Hematopoietic multipotent progenitor cell treated with erythropoietin and hydrocortisone succinate and interleukin-3 and kit ligand, for 8 days (in vitro differentiated cells): ENCODE measurements at places on chromosomes 16 and 17.

- no peak for DNase-seq
Measured at GRCh38 chr16:78246559-78246958, 147.1 kb downstream of the WWOX start.

DNA sequence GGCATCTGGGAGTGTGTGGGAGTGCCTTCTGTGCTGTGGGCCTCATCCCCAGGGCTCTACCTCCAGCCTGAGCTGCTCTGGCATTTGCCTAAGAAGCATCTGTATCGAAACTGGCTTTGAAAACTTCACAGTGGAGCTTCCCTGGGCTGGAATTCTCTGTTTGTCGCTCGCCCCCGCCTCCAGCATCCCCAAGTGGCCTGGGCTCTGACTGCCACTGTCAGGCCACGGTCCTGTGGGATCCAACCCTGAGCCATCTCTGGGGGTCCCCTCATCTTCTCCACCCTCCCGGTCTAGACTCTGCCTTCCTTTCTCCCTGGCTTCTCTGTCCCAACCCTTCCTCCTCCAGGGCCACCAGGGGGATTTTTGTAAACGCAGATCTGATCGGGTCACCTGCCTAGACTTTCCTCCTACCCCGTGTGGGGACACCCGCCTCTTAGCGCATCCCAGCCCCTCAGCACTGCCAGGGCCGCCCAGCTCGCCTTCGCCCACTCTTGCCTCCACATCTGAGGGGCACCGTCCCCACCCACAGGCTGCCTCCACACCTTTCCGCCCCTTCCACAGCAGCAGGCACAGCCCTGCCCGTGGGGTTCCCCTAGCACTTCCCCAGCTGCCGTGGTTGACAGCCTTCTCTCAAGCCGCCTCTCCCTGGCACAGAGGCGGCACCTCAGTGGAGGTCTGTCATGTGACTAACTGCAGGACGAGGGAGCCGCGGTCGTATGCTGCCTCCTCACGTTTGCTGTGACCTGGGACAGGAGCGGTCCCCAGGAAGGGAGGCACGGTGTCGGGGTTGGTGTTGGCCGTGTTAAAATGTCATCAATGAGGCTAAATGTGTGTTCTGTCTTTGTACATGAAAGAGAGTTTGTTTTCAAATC is 12.0 kb downstream of the TBC1D24 start:
- peak; percentile 82 for DNase-seq

DNA sequence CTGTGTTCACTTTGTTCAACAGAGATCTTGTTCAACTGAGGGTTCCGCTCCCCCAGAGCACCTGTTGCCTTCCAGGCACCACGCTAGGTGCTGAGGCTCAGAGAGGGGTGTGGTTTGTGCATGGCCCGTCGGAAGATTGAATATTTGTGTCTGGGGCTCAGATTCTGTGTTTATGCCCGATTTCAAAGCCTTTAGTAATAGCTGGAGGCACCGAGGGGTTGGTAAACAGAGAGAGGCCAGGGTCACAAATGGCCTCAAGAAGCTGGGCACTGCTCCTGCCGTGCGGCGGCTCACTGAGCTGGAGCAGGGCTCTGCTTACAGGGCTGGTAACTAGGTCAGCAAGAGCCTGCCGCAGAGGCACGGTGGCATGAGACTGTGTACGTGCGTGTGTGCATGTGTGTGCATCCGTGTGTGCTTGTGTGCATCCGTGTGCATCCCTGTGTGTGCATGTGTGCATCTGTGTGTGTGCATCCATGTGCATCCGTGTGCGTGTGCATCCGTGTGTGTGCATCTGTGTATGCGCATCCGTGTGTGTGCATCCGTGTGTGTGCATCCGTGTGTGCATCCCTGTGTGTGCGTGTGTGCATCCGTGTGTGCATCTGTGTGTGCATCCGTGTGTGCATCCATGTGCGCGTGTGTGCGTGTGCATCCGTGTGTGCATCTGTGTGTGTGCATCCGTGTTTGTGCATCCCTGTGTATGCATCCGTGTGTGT is 5.4 kb downstream of the ITGAE start:
- DNase-seq: no peak

GRCh38 chr17:13420878-13421277 is 180.9 kb downstream of the HS3ST3A1 start:
- DNase-seq: no peak

DNA sequence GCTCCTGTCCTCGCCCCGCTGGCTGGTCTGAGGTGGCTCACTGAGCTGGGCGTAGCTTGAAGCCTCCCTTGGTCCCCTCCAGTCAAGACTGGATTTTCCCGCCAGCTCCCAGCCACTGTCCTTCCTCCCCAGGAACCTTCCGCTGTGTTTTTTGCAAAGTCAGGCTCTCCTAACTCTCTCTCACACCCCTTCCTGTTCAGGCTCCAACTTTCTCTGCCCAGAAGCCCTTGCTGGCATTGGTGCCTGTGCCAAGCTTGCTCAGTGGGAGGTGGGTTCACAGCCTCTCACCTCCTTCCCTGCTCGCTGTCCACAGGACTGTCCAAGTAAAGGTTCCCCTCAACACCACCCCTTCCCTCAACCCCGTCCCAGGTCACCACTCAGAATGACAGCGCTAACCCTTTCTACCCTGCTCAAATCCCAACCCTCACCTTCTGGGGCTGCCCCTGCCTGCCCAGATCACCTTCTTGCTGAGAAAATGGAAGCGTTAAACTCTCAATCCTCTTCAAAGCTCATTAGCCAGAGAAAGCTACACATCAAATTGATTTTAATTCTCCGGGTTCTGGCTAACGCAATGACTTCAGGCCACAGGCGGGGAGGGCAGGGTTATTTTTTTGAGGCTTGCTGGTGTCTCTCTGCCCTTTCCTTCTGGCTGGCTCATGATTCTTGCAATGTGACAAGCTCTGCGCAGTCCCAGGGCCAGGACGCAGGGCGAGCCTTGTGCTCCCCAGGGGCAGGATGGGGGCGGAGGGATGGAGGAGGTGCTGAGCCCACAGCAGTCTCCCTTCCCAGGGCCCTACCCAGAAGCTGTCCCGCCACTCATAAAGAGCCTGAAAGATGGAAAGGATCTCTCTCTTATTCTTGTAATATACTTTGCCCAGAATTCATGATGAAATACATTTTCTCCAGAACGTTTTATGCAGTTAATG is 357.2 kb upstream of the TNRC6C start:
- no peak for DNase-seq

- no peak for DNase-seq
Measured at GRCh38 chr16:77499373-77500285, 64.8 kb upstream of the ADAMTS18 start.

DNA sequence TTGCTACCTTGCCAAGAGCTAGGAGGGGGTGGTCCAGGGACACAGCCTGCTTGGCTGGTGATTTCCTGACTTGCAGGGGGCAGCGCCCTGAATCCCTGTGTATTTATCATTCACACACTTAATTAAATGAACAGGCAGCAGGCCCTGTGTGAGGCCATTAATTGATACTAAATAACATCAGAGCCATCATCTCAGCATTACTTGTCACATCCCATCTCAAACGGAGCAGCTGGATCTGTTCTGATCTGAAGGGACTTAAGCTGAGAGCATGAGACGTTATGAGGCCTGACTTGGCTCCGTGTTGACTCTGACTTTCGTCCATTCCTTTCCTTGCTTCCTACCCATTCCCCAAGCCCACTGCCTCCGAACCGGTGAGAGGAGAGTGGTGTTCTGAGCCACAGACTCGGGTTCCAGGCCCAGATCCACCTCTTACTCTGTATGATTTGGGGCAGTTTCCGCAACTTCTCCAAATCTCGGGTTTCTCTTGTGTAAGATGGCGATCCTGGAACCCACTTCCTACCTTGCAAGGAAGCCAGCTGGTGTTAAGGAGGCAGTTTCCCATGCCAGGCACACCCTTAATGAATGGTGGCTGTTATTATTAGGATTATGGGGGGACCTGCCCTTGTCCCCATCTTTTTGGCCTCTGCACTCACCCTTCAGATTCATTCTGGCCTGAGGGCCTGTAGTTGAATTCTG is 33.8 kb downstream of the CACNA1G start:
- no peak for DNase-seq

- DNase-seq: no peak
Measured at GRCh38 chr16:50469121-50469743, 79.0 kb upstream of the NKD1 start.

DNA sequence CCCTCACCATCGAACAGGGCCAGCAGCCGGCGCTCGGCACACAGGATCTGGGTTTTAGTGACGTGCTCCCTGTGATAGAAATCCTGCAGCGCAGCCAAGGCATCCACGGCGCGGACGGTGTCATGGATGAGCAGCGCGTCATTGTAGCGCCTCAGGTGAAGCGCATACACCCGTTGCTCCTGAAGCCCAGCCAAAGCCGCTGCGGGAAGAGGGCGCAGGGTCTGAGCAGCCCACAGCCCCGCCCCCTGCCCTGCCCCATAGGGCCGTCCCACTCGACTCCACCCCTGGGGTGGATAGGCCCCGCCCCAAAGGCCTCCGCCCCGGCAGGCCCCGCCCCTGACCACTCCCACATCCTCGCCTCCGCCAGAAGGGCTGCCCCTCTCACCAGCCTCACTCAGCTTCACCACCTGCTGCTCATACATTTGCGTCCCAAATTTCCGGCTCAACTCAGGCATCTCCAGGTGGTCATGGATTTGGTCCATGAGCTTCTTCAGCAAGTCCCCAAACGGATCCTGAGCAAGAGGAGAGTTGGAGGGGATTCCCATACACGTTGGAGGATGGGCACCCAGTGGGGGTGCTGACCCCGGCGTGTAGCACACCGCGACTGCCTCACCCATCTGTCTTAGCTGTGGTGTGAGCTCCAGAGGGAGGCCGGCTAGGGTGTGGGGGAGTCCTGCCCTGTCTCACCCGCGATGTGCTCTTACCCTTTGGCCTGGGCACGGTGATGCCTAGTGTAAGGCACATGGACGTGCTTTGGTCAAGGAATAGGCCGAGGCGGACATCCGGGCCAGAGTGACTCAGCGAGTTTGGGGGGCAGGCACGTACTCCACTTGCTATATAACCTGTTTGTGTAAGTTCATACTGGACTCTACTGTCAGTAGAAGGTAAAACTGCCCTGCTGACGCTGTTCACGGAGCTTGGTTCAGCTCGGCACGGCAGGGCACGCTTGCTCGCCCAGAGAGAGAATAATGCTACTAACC is 4.6 kb downstream of the DHX58 start:
- peak; percentile 81 for DNase-seq

GRCh38 chr16:84718-85406 is 6.8 kb downstream of the MPG start:
- peak; percentile 83 for DNase-seq

GRCh38 chr16:57042157-57043111 is 49.9 kb upstream of the CPNE2 start:
- DNase-seq: no peak

- DNase-seq: no peak
Measured at GRCh38 chr17:69620363-69620762, 205.9 kb downstream of the MAP2K6 start.

DNA sequence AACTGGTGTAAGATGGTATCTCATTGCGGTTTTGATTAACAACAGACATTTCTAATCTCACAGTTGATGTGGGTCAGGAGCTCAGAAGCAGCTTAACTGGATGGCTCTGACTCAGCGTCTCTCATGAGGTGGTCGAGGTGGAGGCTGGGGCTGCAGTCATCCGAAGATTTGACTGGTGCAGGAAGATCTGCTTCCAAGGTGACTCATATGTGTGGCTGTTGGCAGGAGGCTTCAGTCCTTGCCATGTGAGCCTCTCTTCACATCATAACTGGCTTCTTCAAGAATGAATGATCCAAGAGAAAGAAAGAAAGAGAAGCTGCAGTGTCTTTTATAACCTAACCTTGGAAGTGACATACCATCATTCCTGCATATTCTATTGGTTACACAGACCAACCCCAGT is 376.1 kb downstream of the SEC14L1 start:
- peak; percentile 9 for DNase-seq

DNA sequence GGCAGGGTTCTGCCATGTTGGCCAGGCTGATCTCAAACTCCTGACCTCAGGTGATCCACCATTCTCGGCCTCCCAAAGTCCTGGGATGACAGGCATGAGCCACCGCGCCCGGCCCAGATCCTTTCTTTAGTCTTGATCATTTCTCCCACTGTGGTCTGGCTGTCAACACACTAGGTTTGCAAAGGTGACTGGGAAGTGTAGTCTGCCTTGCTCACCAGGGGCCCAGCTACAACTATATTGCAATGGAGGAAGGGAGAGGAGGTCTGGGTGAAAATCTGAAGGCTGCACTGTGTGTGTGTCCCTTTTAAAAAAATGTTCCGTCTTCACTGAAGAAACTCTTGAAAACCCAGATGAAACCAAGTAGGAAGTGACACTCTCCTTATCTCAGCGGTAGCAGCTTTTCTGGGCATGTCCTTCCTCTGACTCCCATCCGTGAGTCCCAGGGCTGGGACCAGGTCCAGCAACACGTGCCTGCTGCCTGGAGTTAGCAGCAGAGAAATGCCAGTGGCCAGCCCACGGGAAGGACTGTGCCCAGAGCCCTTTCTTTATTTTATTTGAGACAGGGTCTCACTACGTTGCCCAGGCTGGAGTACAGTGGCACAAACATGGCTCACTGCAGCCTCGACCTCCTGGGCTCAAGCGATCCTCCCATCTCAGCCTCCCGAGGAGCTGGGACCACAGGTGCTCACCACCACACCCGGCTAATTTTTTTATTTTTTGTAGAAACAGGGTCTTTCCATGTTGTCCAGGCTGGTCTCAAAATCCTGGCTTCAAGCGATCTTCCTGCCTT is 17.8 kb upstream of the KIF19 start:
- DNase-seq: peak; percentile 85

- DNase-seq: no peak
Measured at GRCh38 chr16:17365591-17366298, 105.0 kb downstream of the XYLT1 start.

DNA sequence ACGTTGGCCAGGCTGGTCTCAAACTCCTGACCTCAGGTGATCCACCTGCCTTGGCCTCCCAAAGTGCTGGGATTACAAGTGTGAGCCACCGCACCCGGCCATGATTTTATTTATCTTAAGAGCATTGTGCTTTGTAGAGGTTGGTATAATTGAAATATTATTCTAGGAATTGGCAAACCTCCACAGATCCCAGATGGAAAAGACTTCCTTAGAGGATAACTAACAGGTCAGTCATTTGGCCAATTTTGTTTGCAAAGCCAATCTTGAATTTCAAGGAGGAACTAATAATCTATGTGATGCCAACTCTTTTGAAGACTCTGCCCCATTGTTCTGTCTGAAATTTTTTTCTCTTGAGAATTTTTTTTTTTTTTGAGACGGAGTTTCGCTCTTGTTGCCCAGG is 46.7 kb upstream of the SLC5A10 start:
- no peak for DNase-seq

DNA sequence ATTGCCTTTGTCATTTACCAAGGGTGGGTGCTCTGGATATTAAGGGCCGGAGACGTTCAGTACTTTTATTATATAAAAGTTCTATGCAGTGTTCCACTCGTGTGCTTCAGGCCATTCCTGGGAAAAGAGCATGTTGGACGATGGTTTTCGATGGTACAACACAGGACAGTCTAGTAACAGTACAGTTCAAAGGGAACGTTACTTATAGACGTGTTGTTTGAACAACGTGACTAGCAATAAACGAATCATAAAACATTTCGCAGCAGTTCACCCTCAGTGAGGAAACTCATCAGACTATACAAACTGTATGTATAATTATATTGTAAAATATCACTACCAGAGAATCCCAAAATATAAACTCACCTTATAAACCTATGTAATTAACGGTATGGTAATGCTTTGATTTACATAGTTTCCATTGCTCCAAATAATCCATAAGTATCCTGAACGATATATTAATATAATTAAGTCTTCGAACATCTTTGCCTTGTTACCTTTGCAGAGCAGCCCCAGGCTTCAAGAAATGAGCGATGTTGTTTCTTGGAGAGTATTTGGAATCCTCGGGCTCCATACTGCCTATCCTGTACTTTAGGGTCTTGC is 589 bp downstream of the NMT1 start:
- no peak for DNase-seq

- DNase-seq: no peak
Measured at GRCh38 chr16:85141491-85142128, 29.3 kb upstream of the CIBAR2 start.

GRCh38 chr16:8936421-8936820 is 27.3 kb downstream of the USP7 start:
- DNase-seq: peak; percentile 48
